BJ (cell line): ENCODE measurements at places on chromosomes 2 and 18. TPM values are rescaled to one million over a fixed set of nuclear protein-coding genes. Genes with fewer than 3 reads are reported as not detected.

- DNase-seq: no peak
Observed at GRCh38 chr2:215635071-215635787, 199.4 kb upstream of the FN1 start.

DNA sequence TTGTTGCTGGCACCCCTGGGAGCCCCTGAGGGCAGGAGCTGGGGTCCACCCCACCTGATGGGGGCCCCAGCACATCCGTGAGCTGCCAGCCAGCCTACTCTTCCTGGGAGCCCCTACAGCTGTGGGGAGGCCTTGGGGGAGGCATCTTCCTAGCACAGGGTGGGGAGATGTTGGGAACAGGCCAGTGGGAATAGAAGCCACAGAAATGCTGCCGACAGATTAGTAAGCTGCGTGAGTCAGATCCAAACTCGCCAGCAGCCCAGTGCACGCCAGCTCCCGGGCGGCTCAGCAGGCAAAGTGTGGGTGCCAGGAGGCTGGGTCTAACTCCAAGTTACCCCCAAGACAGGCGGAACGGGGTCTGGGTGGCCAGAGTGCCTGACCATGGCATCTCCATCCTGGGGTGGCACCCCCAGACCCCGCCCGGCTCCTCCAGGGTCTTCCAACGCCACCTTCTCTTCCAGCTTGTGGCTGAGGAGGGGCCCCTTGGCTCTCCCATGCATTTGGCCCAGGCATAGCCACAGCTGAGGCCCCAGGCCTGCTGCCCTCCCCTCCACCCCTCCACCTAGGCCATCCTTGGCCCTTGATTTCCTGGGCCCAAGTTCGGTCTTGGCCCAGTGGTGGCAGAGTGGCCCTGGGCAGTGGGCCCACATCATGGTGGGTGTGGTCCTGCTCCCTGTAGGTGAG lies 15.3 kb downstream of the CROCC2 start:
- DNase-seq: peak; percentile 78

DNA sequence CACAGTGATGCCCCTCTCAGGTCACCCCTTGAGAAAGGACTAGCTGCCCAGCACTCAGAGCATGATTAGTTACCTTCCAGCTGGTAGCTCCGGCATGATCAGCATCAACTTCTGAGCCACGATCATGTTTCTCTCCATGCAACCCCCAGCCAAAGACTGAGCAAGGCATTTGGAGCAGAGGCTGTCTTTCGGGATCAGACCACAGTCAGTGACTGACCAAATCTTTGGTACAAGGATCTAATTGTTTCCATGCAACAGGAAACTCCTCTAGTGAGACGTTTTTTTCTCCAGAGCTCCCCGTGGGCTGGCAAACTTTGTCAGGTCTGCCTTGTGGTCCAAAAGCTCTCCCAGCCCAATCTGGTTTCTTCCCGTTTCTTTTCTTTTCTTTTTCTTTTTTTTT lies 244.3 kb downstream of the METTL4 start:
- DNase-seq: no peak

- no peak for DNase-seq
Observed at GRCh38 chr18:76654577-76654976, 159.5 kb upstream of the ZNF516 start.

DNA sequence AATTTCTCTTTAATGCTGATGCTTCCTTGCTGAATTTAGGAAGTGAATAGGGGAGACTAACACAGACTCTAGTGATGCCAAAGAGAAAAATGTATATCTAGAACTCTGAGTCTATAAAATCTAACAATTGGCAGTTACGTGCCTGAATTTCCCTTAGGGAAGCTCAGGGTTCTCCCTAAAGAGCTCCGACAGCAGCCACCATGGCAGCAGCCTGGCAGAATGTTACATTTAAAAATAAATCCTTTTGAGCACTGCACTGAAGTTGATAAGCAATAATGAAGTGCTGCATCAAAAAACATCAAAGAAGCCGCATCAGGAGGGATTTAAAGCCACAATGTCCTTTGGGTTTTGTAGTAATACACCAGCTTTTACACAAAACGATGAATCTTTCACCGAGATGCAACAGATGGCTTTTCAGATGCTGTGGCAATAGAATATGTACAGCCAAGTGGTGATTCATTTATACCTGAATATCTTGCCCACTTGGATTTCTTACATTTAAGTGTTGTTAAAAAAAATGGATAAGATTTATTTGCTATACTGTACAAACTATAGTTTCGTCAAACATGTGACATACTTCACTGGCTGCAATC lies 291.2 kb upstream of the SESTD1 start:
- no peak for DNase-seq

DNA sequence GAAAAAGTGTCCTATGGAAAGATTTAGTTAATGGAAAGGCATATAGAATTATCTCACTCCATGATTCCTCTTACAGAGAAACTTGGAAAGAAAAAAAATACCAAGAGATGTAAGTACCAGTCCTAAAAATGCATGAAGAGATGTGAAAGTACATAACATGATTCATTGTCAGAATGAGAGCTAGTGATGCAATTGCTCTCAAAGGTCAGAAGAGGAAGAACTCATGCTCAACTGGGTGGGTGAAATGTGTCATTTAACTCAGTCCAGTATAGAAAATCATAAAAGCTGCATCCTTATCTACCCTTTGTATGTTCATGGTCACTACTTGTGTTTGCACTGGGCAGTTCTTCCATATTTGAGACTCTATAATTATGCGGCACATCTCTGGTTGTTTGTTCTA lies 300.0 kb upstream of the PIK3C3 start:
- no peak for DNase-seq

DNA sequence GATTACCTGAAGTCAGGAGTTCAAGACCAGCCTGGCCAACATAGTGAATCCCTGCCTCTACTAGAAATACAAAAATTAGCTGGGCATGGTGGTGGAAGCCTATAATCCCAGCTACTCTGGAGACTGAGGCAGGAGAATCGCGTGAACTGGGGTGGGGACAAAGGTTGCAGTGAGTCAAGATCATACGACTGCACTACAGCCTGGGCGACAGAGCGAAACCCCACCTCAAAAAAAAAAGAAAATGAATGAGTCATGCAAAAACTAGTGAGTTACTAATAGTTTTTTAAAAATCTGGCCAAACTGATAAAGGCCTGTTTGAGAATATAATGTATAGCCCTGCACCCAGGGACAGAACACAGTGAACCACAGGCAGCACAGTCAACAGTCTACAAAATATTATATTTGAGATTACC lies 17.5 kb downstream of the AFG3L2 start:
- no peak for DNase-seq

DNA sequence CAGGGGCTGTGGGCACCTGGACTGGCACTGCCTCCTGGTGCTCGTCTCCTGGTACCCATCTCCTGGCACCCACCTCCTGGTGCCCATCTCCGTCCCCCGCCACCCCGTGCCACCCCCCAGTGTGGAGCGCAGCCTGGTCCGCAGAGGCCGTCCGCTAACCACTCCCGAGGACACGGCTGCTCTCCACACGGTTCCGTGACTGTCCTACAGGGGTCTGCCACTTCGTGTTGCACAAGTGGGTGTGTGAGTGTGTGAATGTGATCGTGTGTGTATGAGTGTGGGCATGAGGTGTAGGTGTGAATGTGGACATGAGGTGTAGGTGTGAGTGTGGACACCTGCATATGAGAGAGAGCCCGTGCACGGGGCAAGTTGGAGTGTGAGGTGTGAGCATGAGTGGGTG lies 119.4 kb upstream of the HS6ST1 start:
- DNase-seq: no peak

- DNase-seq: no peak
Observed at GRCh38 chr2:186496401-186496800, 10.3 kb downstream of the ZC3H15 start.

DNA sequence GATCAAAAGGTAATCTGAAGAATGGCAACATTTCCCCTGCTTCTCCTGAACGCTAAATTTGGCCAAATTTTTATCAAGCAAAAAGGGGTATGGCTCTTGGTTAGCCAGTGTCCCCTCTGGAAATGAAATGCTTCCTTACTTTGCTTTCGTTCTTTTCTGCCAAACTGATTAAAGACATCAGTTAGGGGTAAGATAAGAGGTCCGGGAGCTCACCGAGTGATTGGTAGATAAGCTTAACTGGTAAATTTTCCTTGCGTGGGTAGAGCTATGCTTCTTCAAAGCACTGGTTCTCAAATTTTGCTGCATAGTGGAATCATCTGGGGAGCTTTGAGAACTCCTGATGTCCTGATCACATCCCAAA lies 62.7 kb upstream of the MAPRE2 start:
- DNase-seq: no peak

DNA sequence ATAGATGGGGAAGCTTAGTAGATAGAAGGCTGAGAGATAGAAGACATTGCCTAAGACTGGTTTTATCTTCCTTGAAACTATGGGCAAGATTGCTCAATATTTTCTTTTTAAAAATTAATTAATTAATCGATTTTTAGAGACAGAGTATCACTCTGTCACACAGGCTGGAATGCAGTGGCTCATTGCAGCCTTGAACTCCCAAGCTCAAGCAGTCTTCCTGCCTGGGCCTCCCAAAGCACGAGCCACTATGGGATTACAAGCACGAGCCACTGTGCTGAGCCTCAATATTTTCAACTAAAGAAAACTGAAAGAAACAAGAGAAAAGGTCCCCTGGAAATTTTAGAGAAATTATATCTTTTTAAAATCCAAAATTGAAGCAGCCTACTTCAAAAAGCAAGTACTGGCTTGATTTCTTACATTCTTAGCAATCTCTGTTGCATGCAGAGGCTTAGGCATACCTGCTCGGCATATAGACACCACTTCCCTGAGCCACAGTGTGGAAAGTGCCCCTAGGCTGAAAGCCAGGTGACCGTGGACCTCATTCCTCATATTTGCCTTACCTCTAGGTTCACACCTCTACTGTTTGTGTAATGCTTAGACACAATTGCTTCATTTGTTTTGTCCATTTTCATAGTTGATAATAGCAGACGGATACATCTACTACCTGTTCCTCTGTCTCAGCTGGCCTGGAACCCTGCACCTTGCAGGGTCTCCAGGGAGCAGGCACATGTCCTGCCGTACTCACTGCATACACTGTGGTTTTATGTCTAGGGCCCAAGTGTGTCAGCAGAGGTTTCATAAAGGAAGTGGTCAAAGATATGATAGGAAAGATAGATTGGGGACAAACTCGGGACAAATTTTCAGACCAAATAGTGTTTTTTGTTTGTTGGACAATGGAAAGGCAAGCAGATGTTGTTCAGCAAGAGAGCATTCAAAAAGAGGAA lies 166.5 kb upstream of the ALPP start:
- DNase-seq: no peak

DNA sequence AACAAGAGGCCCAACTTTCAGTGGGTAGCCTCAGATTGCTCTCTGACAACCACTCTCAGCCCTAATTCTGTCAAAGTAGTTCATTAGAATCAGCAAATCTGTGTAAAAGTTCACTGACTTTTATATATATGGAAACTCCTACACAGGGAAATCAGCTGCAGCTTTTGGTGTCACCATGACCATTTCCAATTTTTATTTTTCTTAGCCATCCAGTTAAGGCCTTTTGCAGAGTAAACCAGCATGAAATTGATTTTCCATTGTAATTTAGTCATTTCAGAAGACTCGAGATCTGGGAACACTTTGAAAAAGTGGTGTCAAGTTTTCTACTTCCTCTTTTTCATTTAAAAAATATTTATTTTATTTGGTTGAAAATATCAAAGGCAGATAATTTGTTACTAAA lies 263.2 kb downstream of the TMEM182 start:
- no peak for DNase-seq

GRCh38 chr2:66252109-66252508 lies 182.8 kb upstream of the MEIS1 start:
- DNase-seq: no peak

- DNase-seq: no peak
Observed at GRCh38 chr2:177711483-177712265, 319.1 kb downstream of the AGPS start.

- DNase-seq: peak; percentile 54
Observed at GRCh38 chr2:56008661-56009431, 85.3 kb upstream of the EFEMP1 start.

DNA sequence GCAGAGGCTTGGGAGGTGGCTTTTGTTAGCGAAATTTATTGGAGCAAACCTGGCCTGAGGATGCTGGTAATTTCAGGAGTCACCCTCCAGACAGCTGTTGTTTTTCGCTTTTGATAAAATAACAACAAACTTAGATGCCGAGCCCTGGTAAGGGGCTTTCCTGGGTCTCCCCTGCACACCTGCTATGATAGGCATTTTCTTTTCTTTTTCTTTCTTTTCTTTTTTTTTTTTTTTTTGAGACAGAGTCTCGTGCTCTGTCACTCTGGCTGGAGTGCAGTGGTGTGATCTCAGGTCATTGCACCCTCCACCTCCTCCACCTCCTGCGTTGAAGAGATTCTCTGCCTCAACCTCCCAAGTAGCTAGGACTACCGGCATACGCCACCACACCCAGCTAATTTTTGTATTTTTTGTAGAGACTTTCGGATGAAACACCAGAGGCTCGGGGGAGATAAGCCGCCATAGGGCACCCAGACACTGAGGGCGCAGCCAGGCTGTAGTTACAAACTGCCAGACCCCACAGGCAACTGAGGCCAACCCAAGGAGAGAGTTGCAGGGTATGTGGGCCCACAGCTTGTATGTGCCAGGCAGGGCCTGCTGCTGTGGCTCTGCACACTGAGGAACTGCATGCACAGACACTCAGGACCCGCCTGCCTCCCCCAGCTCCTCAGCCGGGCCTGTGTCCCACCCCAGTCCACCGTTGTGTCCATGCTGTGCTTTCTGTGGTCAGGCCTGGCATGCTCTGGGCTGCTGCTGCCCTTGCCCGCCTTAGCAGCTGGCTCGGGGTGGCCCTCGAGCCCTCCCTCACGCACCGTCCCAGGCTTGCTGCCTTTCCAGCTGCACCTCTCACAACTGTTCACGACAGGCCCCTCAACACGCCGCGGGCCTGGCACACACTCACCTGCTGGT lies 3.9 kb downstream of the GYPC start:
- DNase-seq: no peak

GRCh38 chr2:113176696-113177355 lies 3.1 kb downstream of the PSD4 start:
- DNase-seq: no peak

DNA sequence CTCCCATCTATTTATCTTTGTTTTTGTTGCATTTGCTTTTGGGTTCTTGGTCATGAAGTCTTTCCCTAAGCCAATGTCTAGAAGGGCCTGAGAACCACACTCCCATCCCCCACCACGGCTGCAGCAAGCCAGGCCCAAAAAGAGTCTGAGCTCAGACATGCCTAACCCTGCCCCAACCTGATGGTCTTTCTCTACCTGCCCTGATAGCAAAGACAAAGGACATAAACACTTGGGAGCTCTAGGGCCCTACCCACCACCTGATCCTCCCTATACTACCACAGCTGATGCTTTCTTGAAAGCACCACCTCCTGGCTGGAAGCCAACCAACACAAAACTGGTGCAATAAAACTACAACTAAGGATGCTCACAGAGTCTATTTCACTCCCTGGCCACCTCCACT lies 233.4 kb downstream of the WDR7 start:
- DNase-seq: no peak

RBM43 gene
- polyA plus RNA-seq: 3.7 and 8.3 TPM in 2 replicates

METTL21A gene
- polyA plus RNA-seq: 9.9 and 11.3 TPM in 2 replicates

UGT1A10 gene
- not detected in 2 replicates for polyA plus RNA-seq

COMMD1 gene
- polyA plus RNA-seq: 44.6 and 50.5 TPM in 2 replicates

MOCOS gene
- 12.5 and 12.6 TPM in 2 replicates for polyA plus RNA-seq

ZNF804A gene
- 0.53 and 0.96 TPM in 2 replicates for polyA plus RNA-seq

METTL4 gene
- 6.8 and 13.4 TPM in 2 replicates for polyA plus RNA-seq

MTX2 gene
- polyA plus RNA-seq: 17.7 and 31.5 TPM in 2 replicates

SLC19A3 gene
- polyA plus RNA-seq: 0.27 TPM in 1 of 2 replicates, not detected in the other

SCN7A gene
- not detected in 2 replicates for polyA plus RNA-seq

UBE2E3 gene
- 58.8 and 105 TPM in 2 replicates for polyA plus RNA-seq

ALK gene
- polyA plus RNA-seq: not detected in 2 replicates
